ENCODE measurements at places on chromosomes 6 and 20.
A peak's percentile ranks its signal among the peaks of the same experiment; 100 is the strongest.

DNA sequence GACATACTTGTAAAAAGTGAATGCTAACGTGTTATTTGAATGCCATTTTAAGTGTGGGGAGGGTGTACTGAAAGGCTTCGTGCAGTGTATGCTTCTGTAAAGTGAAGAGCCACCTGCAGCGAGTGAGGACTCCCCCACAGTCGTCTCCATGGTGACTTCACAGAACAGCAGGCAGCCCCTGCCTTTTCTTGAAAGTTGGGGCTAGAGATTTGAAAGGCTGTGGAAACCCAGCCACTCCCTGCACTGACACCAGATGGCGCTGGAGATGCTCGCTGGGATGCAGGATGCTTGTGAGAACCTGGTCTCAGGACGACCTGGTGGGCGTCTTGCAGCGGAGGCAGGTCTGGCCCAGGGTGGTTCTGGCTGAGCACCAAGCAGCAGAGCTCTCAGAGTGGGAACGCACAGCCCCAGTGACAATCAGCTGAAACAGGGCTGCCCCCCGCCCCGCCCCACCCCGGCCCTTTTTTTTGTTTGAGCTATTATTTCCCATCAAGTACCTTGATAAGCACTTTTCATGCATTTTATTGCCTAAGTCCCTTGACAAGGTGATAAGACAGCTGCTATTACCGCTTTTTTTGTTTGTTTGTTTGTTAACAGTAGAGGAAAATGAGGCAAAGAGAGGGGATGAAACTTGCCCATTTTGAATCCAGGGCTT lies 150.3 kb downstream of the SYCP2 start:
- DNase-seq = peak; percentile 41

DNA sequence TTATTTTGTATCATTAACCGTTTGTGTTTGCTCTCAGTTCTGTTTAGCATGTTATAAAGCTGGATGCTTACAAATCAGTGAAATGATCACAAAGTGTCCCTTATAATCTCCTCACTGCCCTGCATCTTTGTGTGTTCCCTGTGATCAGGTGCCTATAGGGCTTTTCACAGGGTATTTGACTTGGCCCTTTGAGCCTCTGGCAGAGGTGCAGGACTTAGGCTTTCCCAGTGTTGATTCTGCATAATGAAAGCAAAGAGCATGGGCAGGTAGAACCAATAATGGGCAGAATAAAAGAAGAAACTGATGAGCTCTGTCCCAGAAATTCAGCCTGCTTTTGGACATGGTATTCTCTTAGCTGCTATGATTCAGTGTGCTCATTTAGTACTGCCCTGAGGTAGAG lies 16.9 kb upstream of the PBOV1 start:
- no peak for DNase-seq

DNA sequence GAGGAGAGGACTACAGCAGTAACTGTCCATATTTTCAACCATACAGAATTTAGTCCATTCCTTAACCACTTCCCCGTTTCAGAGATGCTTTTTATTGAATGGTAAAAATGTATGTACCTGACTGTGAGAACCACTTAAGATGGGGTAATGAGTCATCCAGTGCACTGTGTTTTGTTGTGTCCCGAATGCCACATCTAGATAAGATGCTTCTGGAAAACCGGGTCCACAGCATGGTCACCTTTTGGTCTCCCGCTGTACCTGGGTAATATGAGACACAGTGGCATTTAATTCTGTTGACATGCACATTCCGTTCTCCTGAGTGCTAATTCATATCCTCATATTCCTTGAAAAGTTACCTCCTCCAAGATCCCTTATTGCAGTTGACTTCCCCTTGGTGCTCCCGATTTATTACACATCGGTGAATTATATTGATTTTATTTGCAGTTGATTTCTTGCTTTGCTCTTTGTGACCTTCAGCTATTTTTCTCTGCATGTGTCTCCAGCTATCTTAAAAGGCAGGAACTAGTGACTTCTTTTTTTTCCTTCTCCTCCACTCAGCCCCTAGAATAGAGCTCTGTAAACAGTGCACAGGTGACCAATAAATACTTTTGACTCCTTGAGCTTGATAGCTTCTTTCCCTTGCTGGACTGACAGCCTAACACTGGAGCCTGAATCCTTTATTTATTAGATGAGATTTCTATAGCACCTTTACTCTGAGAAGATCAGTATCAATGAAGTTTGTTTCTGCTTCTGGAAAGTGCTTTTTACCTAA lies 314.6 kb downstream of the ZFAND3 start:
- no peak for DNase-seq

- no peak for DNase-seq
Observed at GRCh38 chr6:41630069-41630468, 8.2 kb upstream of the MDFI start.

DNA sequence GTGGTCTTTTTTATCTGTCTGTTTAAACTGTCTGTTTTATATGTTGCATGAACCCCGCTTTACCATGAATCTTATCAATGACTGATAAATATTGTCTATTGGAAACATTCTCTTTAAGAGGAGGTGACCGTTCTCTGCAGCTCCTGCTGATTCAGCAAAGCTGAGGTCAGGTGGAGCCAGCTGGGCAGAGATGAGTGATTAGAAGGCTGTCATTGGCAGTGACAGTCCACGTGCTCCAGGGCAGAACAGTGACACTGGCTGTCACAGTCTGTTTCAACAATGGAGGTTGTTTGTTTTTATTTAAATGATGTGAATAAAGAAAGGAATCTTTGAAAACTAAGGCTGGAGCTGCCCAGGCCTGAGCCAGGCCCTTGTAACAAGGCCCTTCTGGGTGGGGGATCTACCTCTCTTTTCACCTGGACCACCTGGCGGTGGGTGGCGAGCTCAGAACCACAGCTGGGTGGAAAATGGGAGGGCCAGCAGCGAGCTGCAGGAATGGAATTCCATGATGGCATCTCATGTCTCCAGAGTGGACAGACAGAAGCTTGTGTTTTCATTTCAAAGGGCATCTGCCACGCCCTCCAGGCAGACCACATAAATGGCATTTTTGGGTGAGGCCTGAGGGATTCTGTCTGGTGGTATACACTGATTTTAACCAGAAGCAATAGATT lies 12.6 kb downstream of the SYNJ2 start:
- no peak for DNase-seq

DNA sequence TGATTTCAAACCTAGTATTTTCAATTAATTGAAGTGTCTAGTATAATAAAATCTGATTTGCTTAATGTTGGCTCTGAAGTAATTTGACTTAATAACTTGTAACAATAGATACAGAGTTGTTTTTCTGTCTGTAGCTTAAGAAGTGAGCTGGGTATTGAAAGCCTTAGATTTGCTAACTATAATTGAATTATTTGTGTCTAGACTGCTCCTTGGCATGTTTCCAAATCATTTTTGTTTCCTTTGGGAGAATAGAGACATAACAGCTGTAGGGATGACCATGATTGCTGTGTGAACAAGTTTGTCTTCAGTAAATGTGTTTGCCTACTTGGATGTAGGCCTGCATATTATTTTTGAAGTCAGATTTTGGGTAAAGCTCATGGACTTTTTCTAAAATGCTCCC lies 115.4 kb downstream of the SCAF8 start:
- no peak for DNase-seq

DNA sequence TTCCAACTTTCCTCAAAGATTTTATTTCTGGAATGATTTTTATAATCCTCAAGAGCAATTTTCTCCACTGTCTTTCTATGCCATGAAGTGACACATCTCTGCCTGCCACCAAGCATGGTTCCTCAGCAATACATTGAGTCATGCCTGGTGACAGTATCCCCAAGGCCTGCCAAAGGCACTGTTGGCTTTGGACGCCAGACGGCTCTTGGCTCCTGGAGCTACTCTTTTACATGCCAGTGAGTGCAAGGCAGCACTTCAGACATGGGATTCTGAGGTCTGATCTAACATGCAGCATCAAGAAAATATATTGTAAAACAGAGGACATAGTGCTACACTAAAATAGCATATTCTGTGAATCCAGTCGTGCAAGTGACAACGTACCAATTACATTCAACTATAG lies 20.1 kb upstream of the PLEKHG1 start:
- no peak for DNase-seq

DNA sequence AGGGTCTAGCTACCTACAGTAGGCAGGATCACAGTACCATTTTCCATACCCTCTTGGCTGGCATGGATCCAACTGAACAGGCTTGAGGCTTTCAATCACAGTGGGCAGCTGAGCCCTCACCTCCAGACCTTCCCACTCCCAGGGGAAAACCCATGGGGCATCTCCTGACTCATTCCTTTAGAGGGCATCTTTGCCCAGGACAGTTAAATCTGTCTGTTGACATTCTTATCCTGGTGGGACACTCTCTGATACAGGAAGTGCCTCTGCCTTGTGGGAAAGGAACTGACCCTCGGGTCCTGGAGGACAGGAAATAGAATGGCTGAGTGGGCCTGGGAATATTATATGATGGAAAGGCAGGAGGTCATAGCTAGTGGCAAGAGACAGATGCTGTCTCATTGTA lies 10.2 kb upstream of the EPB41L1 start:
- DNase-seq = no peak

DNA sequence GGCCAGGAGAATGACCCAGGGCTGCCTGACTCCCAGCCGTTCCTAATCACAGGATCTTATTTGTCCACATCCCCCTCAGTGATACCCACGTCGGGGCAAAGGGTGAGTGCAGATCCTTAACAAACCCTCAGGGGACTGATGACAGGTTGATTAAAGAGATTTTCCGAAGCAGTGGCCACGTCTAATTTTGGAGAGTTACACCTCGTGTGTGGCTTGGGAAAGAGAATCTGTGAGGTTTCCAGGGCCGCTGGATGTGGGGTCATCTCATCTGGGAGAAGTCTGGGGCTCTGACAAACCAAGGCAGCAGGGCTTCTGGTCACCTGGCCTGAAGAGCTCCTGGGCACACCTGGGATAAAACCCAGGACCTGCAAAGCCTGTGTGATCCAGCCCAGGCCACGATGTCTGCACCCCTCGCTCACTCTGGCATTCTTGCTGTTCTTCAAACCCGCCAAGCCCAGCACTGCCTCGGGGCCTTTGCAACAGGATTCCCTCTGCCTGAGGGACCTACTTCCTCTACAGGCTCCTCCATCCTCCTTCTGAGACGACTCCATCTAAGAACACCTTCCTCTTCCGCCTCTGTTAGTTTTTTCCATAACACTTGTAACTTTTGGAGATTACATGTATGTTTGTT lies 4.7 kb downstream of the JPH2 start:
- no peak for DNase-seq

GRCh38 chr6:163579111-163579879 lies 164.8 kb downstream of the QKI start:
- no peak for DNase-seq

GRCh38 chr6:137690721-137691120 lies 176.3 kb upstream of the TNFAIP3 start:
- DNase-seq = no peak

GRCh38 chr20:57251949-57252348 lies 14.5 kb downstream of the BMP7 start:
- DNase-seq = no peak

- DNase-seq = no peak
Observed at GRCh38 chr6:15184441-15184861, 61.4 kb upstream of the JARID2 start.

DNA sequence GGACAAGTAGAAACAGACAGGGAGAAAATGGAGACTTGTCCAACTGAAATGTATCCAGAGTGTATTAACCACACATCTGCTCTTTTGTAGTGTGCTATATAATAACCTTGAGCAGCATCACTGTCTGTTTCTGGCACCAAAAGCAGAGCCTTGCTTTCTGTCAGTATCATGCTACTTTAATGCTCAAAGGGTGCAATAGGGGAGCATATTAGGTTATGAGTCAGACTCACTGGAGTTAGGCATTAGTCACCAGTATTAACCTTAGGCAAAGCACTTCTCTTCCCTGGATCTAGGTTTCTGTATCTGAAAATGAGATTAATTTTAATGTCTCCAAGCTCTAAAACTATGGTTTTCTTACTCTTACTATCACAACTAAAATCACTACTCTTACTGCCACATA lies 280.1 kb downstream of the TFAP2B start:
- no peak for DNase-seq

DNA sequence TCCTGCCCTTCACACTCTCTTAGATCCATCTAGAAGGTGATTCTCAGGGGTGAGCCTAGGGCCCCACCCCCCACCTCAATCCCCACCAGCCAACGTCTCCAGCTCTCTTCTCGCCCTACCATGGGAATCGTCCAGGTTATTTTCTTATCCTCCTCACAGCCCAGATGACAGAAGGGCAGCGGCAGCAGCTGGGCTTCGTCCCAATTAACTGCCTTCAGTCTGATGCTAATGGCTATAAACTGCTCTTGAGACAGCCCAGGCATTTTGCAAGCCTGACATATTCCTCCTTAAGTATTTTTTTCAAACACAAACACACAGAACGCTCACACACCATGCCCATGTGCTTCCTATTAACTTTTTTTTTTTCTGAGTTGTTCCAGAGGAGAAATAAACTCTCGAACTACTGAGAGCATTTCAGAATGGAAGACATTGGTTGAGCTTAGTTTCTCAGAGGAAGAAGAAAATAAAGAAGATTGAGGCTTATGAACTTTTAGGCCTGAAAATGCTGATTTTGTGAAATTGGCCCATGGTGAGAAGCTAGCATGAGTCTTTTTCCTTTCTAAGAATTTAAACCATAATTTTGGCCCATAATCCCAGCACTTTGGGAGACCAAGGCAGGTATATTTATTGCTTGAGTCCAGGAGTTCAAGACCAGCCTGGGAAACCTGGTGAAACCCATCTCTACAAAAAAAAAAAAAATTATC lies 124.6 kb downstream of the EYA2 start:
- no peak for DNase-seq

GRCh38 chr6:14396826-14397517 lies 279.4 kb downstream of the CD83 start:
- DNase-seq = no peak

GRCh38 chr6:152952866-152953509 lies 29.9 kb downstream of the FBXO5 start:
- peak; percentile 17 for DNase-seq

- DNase-seq = peak; percentile 98
Observed at GRCh38 chr6:33061987-33062386, 11.5 kb downstream of the HLA-DPA1 start.

DNA sequence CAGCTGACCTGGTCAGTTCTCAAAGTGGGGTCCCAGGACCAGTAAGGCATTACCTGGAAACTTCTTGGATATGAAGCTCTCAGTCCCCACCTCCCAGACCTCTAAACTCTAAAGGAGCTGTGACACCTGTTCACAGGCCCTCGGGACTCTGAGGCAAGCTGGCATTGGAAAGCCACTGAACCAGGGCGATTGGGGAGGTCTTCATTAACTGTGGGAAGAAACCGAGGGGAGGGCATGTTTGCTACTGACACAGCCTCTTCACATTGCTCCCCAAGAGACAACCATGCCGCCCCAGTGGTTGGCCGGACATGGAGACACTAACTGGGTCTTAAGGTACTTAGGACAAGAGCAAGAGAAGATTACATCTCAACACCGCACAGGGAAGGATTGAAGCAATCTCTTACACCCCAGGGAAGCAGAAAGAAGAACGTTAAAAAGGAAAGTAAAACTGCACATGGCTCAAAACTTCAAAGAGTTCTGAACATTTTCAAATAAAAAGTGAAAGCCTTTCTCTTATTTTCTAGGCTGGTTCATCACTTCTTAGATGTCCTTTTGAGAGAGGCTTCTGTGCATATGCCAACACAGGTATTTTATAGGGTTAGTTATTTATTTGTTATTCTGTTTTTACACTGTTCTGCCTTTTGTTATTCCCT lies 210.0 kb upstream of the CST7 start:
- no peak for DNase-seq

- no peak for DNase-seq
Observed at GRCh38 chr6:166554316-166554715, 32.2 kb downstream of the RAMACL start.

- DNase-seq = no peak
Observed at GRCh38 chr20:50595988-50596693, 86.0 kb downstream of the PTPN1 start.

Measured in MV-4-11 (cell line).